Tibial nerve (tissue), 4 donors: ENCODE measurements at places on chromosomes 1 and 21. TPM values are rescaled to one million over a fixed set of nuclear protein-coding genes. Genes with fewer than 3 reads are reported as not detected.

- peak; percentile 48 for DNase-seq
These were observed 23.1 kb upstream of the TNFRSF1B start for GRCh38 chr1:12143631-12144155.

GRCh38 chr1:10628685-10629084 lies 153.9 kb downstream of the PEX14 start:
- DNase-seq: peak; percentile 55

DNA sequence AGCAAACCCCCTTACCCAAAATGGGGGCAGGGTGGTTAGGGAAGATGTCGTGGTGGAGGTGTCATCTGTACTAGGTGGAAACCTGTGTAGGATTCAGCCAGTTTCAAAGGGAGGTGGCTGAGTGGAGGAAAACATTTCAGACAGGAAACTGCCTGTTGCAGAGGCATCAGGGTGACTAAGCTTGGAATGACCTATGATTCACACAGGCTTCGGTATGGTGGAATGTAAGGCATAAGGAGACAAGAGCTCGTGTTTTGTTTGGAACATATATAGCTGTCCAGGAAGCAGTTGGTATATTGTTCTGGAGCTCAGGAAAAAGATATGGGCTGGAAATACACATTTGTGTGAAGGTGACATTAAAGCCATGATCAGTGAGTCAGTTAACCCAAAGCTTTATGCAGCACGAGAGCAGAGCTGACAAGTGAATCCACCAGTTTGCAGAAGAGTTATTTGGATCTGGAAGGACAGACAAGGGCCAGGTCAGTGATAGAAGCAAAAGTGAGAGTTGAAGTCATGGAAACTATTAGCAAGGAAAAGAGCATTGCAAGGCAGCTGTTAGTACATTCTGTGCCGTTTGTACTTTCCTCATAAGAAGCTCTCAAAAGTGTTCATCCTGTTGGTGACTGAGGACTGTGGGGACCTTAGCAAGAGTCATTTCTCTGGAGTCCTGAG lies 12.2 kb downstream of the UTP25 start:
- no peak for DNase-seq

Gene OVAAL
- not detected for total RNA-seq

Gene RNF186
- not detected for total RNA-seq

GRCh38 chr21:35920436-35920835 lies 139.9 kb downstream of the SETD4 start:
- DNase-seq: no peak
